Stimulated activated CD4-positive, alpha-beta T cell treated with anti-CD3 and anti-CD28 coated beads, Interleukin-1b, Interleukin-23, amount 100 ng/mL, for 1 hour (primary cell): ENCODE measurements at places on chromosomes 5 and 9.
A peak's percentile ranks its signal among the peaks of the same experiment; 100 is the strongest.

DNA sequence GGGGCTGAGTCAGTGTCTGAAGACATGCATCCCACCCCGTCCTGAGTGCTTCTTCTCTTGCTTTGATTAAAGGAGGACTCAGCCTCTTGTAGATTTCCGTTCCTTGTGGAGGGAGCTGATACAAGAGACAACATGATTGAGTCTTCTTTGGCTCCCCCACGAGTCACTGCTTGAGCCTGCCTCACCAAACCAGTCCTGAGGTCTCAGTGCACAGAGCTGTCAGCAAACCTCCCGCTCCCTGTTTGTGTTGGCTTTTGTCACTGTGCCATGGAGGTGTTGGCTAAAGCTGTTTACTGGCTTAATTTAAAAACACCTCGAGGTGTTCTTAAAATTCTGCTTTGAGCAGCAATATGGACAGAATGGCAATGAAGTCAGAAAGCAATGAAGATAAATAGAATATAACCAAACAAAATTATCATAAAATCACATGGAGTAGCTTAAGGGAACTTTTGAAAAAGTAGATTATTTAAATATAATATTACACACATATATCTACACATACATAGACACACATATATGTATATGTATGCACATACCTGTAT, 234.1 kb upstream of the ANKRD55 start:
- no peak for DNase-seq

GRCh38 chr5:137399911-137400310, 99.2 kb downstream of the SPOCK1 start:
- no peak for DNase-seq

- no peak for DNase-seq
Measured at GRCh38 chr9:7984203-7984602, 184.6 kb upstream of the DMAC1 start.

- no peak for DNase-seq
Measured at GRCh38 chr5:139885172-139885856, 89.7 kb downstream of the PSD2 start.

- no peak for DNase-seq
Measured at GRCh38 chr5:160269017-160269416, 39.7 kb downstream of the FABP6 start.

GRCh38 chr9:35599763-35600604, 5.1 kb upstream of the TESK1 start:
- DNase-seq = no peak

DNA sequence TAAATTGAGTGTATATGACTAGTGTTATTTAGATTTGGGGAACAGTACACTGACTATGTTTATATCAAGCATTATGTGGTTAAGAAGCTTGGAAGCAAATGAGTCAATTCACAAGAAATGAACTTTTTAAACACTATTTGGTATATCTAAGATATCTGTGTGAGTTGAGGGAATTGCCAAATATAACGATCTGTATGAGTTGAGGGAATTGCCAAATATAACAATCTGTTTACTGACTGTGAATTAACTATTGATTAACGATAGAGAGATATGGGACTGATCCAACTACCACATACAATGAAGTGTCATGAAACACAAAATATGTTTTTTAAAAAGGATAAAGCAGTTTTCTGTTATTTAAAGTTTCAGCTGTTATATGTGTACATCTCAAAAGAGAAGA, 301.4 kb downstream of the TENT4A start:
- no peak for DNase-seq

- no peak for DNase-seq
Measured at GRCh38 chr9:111559000-111559610, 34.1 kb downstream of the ZNF483 start.

GRCh38 chr9:38621434-38622287, 1.3 kb upstream of the ANKRD18A start:
- DNase-seq = peak; percentile 7

DNA sequence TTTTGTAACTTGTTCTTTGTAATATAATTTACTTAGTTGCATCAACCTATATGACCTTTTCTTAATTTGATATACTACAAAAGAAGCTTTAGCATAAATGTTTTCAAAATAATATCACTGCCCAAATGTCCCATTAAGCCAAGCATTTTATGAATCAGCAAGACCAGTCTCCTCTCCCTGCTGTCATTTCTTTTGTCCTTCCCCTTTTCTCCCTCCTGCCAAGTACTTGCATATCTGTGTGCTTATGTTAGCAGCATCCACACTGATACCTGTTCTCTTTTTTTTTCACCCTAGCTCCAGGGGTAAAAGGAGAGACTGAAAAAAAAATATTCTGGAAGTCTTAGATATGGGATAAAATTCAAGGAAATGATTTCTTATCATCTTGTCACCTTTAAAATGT, 69.7 kb downstream of the ZSWIM6 start:
- no peak for DNase-seq

DNA sequence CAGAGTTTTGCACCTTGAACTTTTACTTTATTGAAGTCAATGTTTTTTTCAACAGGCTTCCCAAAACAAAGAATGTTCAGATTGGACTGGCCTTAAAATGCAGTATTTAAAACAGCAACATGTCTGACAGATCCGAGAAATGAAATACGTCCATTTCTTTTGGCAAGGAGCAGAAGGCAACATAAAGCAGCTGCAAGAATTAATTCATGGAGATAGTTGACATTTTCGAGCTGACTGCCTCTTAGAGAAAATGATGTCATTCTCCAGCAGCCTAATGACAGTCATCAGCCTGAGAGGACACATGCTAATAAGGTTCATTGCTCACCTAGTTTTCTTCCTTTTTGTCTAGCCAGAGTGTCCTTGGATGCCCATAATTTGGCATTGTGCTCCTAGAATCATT, 232.2 kb upstream of the SEMA6A start:
- no peak for DNase-seq

GRCh38 chr5:52771343-52772039, 16.2 kb upstream of the ITGA1 start:
- no peak for DNase-seq

DNA sequence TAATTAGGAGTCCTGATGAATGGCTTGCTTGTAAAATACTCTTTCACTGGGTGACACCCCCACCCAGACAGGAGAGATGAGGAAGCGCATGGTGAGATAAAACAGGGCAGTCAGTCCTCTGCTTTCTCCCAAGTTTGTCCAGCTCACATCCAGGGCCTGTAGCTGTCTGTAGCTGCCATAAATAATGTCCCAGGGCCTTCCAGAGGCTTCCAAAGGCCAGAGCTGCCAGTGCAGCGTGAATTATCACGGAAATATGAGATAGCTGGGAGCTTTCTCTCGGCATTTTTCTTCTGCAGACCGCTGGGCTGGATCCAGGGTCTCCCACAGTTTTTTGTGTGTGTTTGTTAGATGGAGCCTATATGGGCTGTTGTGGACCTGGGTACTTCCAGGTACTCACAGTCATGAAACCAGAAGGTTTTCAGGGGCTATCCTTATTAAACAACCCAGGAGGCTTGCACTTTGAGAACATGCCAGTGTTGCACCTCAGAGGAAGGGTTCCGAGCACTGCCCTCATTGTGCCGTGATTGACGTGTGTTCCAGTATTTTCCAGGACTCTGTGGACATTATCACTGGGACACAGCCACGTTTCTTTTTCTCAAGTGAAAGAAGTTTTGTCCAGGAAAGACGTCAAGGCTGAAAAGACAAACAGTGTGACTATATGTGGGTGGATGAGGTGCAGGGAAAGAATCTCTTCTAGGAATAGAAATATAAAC, 117.5 kb downstream of the FGF1 start:
- no peak for DNase-seq

GRCh38 chr9:91207729-91208418, 153.8 kb downstream of the AUH start:
- DNase-seq = no peak

- DNase-seq = no peak
Measured at GRCh38 chr9:115292584-115293279, 174.8 kb upstream of the TNC start.

- DNase-seq = no peak
Measured at GRCh38 chr5:24899180-24899579, 254.4 kb upstream of the CDH10 start.

DNA sequence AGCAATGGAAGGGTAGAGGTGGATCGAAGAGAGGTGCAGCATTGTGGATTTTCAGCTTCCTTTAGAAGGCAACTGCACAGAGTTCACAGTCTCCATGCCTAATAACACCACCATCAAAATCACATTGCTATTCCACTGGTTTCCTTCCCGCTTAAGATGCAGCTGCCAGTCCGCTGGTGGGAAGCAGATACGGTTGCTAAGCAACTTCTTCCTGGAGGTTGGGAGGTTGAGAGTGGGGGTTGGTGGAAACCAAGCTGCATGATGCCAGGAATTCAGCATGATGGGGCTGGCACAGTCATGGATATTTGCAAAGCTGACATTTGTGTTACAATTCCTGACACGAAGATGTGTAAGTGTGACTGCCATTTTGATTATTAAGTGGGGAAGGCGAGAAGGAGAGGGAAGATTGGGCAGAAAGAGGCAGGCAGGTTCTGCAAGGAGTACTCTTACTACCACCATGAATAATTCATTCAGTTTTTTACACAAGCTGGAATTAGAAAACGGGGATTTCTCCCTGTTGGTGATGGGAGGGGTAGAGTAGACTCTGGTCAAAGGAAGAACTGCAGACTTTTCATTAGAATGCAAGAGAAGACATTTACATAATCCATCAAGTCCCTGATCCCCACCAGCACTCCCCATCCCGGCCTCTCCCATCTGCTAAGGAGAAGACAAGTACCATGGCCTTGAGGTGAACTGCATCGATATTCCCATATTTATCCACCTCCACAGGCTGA, 87.5 kb downstream of the GLDC start:
- no peak for DNase-seq

- no peak for DNase-seq
Measured at GRCh38 chr9:5044160-5044559, 59.1 kb downstream of the JAK2 start.

GRCh38 chr5:1175015-1175414, 26.4 kb upstream of the SLC6A19 start:
- DNase-seq = no peak
